Spleen (tissue), 13 donors: ENCODE measurements at places on chromosomes 5 and 9. TPM values are rescaled to one million over a fixed set of nuclear protein-coding genes. Genes with fewer than 3 reads are reported as not detected.

DNA sequence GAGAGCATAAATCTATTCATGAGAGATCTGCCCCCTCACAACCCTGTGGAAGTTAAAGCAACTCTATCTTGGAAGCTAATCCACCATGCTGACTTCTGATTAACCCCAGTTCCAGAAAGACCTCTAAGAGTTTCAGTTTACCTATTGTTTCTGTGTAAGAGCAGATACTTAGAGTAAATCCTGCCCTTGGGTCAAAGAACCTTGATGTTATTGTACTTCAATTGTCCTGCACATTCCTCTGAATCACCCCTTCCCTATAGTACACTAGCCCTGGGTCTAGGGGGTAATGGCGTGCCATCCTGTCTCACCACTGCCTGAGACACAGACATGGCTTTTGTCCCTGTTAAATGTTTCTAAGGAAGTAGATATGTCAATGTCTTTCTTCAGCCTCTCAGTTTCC, 138.6 kb downstream of the CAAP1 start:
- no peak overlapping the region for H3K27ac ChIP-seq
- H3K27me3 ChIP-seq, result no peaks in the 10 kb centered on the region
- no peaks in the 10 kb centered on the region for H3K36me3 ChIP-seq
- no peak overlapping the region for H3K4me3 ChIP-seq

- no peaks in the 10 kb centered on the region for H3K4me1 ChIP-seq
- no peak for DNase-seq
- no peak overlapping the region for H3K4me3 ChIP-seq
- peaks cover 85% of the 10 kb centered on the region for H3K36me3 ChIP-seq
- no peaks in the 10 kb centered on the region for H3K27me3 ChIP-seq
Observed at GRCh38 chr5:32136342-32136741, 37.8 kb downstream of the GOLPH3 start.

- H3K4me3 ChIP-seq, result no peak overlapping the region
- H3K27ac ChIP-seq, result no peak overlapping the region
- H3K36me3 ChIP-seq, result no peaks in the 10 kb centered on the region
- DNase-seq, result no peak
- no peaks in the 10 kb centered on the region for H3K4me1 ChIP-seq
- H3K27me3 ChIP-seq, result no peaks in the 10 kb centered on the region
Observed at GRCh38 chr5:37889612-37890317, 49.9 kb upstream of the GDNF start.

The NEURL1B gene
- polyA plus RNA-seq, result 1.0 TPM

The C5orf52 gene
- polyA plus RNA-seq, result not detected
